ENCODE measurements at places on chromosomes 12 and 14.

DNA sequence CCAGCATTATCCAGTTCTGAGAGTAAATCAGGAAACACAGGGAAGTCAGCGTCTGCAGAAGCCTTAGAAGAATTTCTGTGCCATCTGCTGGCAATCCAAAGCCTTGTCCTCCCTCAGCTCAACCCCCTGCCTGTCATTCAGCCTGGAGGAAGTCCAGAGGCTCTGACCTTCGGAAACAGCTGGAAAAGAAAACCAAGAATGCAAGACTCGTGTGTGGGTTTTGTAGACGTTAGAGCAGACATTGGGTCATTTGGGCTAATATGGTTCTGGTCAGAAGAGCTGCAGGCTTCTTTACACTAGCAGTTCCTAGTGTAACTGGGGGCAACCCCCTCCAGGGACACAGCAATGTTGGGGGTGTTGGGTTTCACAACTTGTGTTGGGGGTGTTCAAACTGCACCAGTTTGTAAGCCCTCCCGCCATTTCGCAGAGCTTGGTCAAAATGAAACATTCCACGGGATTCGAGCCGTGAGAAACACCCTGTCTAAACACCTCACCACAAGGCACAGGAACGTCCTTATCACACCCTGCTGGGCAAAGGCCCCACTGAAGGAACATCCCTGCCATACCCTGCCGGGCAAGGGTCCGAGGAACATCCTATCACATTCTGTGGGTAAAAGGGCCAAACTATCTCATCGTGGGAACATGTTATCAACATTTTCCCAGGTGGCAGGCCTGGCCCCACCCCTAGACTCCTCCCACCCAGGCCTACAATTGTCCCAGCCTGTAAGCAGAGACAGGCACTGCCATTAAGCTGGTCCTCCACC is 21.0 kb upstream of the SERPINA4 start:
- no peak for DNase-seq

- no peak for DNase-seq
Observed at GRCh38 chr12:78269620-78270019, 438.9 kb downstream of the NAV3 start.

DNA sequence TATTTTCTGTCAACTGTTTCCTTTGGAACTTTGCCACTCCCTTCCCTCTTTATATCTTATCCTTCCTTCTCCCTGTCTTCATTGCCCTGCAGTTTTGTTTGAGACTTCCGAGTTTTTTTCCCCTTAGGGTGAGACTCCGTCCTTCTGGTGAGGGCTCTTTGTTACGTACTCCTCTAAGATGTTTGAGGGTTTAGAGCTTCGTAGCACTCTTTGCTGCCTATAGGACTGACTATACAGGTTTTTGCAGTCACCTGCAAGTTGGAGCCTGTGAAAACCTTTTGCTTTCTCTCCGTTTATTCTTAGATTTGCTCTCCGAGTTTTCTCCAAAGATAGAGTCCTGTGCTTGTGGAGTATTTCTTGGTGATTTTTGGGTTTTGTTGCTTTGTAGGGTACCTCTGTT is 41.7 kb upstream of the MYRFL start:
- DNase-seq = no peak

GRCh38 chr14:20614038-20614840 is 23.1 kb upstream of the RNASE12 start:
- no peak for DNase-seq

DNA sequence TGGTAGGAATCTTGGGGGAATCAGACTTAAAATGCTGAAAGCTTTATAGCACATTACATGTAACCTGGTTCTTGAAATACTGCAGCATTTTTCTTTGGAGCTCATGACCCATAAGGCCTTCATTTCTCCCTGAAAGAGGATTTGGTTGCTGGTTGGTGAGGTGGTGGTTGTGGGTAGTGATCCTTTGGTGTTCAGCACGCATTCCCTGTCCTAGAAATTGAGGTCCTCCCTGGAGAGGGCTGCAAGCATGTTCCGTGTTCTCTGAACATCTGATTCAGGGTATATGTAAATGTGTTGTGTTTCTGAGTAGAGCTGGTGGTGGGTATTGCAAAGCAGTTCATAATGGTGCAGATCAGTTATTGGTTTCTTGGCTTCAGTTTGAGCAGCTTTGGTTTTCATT is 2.0 kb downstream of the SCN8A start:
- DNase-seq = no peak

- DNase-seq = peak; percentile 54
Observed at GRCh38 chr12:120944645-120945217, 33.6 kb upstream of the HNF1A start.

- DNase-seq = no peak
Observed at GRCh38 chr14:81480741-81481140, 52.9 kb downstream of the SEL1L start.

- DNase-seq = no peak
Observed at GRCh38 chr14:104643306-104643705, 38.7 kb upstream of the TMEM179 start.

GRCh38 chr12:26567126-26567525 is 265.9 kb downstream of the ITPR2 start:
- DNase-seq = no peak

DNA sequence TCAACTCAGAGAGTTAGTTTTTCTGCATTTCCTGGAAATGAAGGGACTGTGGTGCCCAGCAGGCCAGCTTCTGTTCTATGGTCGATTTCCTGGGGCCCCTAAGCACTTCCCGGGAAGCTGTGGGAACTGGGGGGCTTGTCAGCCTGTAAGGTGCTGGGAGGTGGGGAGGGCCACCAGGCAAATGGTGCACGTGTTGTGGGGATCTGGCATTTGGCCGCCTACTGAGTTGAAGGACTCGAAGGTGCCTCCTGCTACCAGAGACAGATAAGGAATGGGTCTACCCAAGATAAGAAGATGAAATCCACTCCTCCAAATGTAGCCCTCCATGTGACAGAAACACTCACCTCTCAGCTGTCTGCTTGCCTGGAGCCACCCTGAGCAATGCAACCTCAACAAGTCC is 341.7 kb downstream of the DPF3 start:
- no peak for DNase-seq

GRCh38 chr12:104130760-104131159 is 7.2 kb downstream of the NFYB start:
- DNase-seq = no peak

- no peak for DNase-seq
Observed at GRCh38 chr12:62703011-62703380, 232.0 kb downstream of the PPM1H start.

DNA sequence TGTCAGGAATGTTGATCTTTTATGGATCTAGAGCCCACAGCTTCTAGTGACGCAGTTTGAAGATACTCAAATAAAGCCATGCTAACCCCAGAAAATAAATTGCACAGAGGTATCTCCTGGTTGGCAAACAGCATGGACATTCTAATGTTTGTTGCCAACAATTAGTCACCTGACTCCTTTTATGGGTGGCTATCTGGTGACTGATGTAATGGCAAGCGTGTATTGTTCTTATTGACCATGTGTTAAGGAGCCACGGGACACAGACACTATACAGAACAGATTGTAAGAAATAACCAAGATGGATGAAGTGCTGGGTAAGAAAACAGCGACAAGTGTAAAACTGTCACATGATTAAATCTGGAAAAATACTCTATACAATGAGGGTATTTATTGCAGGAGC is 401.3 kb upstream of the PDE3A start:
- DNase-seq = no peak

GRCh38 chr12:124719231-124719630 is 144.4 kb downstream of the SCARB1 start:
- DNase-seq = no peak

DNA sequence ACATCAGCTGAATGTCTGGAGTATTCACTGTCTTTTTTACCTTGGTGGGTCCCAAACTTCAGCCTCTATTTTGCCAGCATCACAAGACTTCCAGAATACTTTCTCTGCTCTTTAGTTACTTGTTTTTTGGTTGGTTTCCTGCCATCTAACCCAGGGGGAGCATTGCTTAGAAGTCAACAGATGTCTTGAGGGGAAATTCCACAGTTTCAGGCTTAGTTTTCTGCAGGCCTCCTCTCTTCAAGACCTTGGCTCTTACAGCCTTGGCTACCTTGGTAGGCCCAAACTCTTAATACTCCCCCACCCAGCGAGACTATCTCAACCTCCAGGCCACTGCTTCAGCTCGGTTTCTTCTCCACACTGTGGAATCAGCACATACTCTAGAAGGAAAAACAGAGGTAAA is 41.7 kb downstream of the NEDD1 start:
- no peak for DNase-seq

- no peak for DNase-seq
Observed at GRCh38 chr12:20653871-20654270, 41.3 kb upstream of the SLCO1C1 start.

DNA sequence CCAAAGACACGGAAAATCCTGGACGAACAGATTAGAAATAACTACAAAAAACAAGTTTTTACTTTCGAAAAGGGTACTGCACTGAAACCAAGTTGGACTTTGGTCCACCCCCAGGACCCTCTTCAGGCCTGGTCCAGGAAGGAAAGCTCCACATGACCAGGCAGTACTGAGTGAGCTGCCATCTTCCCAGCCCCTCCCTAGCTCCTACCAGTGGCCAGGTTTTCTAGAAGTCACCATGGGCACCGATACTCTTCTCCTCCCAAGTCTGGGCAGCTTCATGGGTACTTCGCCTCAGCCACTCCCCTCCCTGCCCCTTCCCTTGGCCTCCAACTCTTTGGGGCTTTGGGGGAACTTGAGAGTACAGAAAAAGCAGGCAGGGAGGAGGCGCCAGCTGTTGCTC is 6.6 kb downstream of the VAMP1 start:
- DNase-seq = no peak

DNA sequence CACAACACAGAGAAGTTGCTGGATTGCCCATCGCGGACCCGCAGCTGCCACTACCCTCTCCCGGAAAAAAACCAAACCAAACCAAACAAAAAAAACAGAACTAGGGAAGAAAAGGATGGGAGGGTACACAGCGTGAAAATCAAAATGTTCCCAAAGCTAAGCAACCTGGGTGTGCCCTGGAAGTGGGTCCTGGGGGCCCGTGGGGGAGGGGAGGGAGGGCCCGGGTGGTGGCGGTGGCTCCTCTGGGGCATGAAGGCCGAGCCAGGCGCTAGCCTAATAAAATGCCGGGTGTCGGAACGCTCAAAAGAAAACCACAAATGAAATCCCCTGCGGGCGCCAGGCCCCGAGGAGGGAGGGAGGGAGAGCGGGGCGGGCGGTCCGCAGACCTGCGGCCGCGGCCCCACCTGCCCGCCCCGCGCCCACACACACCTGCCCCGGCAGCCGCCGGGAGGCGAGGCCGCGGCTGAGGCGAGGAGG is 787 bp downstream of the HECTD4 start:
- no peak for DNase-seq
